Stimulated activated CD8-positive, alpha-beta memory T cell treated with anti-CD3 and anti-CD28 coated beads, Interleukin-4, amount 100 ng/mL, for 1 hour (primary cell): ENCODE measurements at places on chromosomes 11 and 22.

GRCh38 chr22:38921120-38921519 is 36.3 kb upstream of the APOBEC3A start:
- DNase-seq = no peak

GRCh38 chr11:71133946-71134345 is 118.4 kb downstream of the SHANK2 start:
- no peak for DNase-seq

- DNase-seq = no peak
Measured at GRCh38 chr11:74721479-74721835, 9.8 kb downstream of the CHRDL2 start.

DNA sequence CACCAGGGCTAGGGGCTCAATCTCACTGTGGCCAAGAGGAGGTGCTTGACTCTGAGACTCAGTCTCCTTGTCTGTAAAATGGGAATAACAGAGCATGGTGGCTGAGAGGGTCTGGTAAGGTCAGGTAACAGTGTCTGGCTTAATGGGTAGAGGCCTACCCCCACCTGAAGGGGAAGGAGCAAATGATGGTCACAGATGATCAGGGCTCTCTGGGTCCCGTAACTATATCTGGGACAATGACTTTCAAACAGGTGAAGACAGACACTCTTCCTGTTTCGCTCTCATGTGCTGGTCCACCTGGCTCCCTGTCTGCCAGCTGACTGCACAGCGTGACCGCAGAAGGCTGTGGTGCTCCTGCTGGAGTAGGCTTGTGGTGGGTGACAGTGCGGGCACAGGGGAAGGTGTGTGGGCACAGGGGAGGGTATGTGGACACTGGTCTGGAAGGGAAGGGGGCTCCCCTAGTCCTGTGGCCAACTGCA is 4.0 kb downstream of the A4GALT start:
- DNase-seq = no peak

GRCh38 chr22:29330753-29331152 is 15.3 kb upstream of the RASL10A start:
- DNase-seq = no peak

DNA sequence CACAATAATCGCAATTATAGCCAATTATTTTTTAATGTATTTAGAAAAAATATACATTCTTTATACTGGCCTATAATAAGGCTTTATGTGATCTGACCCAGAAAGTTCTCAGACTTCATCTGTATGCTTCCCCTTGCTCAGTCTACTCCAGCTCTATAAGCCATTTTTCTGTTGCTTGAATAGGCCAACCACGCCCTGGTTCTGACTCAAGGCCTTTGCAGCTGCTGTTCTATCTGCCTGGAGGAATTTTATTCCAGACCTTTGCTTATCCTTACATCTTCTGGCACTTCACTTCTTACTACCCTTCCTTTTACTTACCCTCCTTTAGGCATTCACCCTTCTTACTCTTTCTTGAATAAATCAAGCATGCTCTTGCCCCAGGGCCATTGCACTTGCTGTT is 54.9 kb upstream of the PDE3B start:
- no peak for DNase-seq

- no peak for DNase-seq
Measured at GRCh38 chr22:20216863-20217499, 51.1 kb downstream of the RTN4R start.

DNA sequence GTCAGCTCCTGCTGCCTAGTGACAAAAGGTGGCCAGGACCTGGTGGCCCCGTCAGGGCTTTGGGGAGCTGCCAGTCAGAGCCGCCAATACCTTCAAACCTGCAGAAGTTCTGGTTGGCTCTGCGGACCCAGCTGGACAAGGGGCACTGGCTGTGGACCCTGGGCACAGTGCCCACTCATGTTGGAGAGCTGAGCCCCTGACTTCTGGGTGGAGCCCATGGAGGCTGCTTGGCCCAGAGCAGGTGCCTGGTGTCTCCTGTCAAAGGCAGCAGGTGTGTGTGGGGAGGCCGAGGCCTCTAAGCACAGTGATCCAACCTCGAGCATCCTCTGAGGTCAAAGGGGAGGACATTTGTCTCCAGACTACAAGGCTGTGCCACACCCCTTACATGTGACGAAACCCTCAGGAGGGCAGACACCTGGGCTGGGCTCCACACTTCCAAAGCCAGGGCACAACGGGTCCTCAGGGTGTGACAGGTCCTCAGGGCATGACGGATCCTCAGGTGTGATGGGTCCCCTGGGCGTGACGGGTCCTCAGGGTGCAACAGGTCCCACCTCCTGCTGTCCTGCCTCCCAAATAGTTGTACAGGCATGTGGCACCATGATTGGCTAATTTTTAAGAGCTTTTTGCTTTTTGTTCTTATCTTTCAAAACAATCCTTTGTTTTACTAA is 37.0 kb downstream of the MUC2 start:
- no peak for DNase-seq

DNA sequence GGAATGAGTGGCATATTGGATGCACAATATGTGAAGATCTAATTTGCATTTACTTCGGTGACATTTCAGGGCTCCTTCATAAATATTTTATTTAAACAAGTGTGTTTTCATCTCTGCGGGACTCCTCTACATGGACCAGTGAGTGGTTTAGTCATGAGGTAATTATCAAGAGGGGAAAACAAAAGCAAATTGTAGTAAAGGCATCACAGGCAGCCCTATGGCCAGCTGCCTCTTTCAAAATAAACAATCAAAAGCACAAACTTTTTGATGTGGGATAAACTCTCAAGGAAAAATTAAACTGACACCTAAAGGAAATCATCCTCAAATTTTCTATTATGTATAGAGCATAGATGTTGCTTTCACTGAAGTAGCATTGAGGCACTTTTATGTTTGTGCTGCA is 6.0 kb downstream of the SYT9 start:
- no peak for DNase-seq

GRCh38 chr11:20243974-20244373 is 83.7 kb upstream of the DBX1 start:
- no peak for DNase-seq

DNA sequence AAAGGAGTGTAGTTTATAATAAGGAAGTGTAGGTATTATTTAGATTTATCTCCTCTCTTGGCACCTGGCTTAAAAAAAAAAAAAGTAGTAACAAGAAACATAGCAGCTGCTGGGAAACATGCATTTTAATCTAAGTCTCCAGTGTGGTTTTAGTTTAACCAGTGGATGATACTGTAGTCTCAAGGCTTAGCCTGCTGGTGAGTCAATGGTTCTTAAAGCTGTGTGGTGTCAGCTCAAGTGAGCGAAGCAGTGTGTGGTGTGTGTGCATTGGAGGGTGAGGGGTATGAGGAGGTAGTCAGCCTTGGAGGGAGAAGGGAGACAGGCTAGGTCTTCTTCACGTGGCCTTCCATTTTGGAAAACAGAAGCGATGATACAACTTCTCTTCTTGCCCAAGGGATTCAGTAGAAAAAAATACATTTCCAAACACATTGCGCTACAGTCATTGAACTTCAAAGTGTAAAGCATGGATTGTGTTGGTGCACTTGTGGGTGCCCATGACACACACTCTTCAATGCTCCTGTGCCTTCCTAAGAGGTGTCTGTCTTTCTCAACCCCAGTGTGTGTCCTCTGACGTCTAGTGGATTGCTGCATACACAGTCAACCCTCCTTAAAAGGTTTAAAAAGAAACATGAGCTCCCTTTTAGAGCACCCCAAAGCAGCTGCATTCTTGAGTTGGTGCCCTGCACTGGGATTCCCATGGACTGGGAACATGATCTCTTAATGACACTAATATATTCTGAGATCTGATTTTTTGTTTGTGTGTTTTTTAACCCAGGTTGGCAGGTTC is 40.1 kb downstream of the ZBTB16 start:
- DNase-seq = no peak

DNA sequence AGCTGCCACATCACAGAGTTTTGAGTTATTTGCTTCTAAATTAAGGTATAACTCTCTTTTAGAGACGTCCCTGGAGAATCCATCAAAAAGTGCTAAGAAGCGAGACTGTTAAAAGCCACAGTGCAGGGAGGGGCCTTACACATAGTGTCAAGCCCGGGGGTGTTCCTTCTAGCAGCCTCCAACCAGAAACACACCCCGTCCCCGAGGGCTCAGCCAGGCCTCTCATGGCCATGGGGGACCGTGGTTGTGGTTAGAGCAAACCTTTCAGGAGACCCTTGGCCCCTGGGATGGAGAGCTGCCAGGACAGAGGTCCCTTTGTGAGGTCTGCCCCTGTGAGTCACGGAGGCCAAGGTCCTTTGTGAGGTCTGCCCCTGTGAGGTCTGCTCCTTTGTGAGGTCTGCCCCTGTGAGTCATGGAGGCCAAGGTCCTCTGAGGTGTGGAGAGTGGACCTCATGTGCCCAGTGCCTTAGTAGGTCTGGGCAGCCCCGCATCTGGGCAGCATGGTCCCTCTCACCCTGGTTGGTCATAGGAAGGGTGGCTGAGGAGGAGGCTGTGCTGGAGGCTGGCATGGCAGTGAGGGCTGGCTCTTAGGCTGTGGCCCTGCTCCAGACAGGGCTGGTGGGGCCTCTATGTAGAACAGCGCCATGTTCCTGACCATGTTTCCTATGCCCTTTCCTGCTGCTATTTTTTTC is 5.4 kb downstream of the GNAZ start:
- no peak for DNase-seq

DNA sequence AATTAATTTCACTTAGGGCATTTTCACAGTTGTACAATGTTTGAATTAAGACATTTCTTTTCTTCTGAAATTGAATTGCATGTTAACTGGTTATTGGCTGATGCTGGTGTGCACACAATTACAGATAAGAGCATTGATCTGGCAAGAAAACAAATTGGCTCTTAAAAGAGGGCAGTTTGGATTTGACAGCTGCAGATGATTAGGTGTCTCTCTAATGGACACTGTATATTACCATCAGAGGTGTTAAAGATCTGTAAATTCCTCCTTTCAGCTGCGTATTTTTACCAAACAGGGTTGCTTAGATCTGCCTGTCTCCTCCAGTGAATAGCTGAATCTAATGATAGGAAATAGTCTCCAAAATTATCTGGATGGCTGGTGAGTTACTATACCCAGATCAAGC is 198.5 kb downstream of the BLID start:
- DNase-seq = no peak

DNA sequence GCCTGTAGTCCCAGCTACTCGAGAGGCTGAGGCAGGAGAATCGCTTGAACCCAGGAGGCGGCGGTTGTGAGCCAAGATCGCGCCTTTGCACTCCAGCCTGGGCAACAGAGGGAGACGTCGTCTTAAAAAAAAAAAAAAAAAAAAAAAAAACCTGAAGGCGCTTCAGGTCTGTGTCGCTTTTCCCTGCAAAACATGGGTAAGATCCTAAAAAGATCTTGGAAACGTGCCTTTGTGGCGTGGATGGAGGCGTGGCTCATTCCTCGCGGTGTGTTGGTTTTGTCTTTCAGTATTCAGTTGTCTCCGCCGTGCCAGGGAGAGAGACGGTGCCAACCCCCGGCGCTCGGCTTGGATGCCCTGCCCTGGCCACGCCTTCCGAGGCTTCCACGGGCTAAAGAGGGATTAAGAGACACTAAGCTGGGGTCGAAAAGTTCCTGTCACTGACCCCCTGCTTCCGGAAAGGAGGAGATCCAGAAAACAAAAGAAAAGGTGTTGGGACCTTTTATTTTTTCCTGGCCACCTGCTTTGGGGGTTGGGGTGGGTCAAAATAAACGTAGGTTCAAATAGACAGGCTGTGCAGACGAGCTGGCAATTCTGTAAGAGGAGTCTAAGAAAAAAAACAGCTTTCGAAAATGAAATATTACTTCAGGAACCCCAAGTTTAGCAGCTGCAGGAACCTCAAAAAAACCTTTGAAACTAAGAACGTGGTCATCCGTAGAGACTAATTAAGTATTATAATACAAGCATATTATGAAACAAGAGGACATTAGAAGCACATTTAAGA is 1.1 kb upstream of the SLC35F2 start:
- DNase-seq = no peak

DNA sequence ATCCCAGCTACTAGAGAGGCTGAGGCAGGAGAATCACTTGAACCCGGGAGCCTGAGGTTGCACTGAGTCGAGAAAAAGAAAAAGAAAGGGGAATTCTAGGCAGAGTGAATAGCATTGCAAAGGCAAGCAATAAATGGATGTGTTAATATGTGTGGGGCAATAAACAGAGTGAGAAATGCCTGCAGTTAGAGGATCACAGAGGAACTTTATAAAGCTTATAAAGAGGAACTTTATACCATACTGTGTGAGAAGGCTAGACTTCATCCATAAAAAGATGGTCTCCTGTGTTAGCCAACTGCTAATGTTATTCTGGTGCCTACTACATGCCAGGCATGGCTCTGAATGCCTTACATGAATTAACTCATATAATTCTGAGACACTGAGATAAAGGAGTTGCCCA is 841 bp downstream of the B3GNT6 start:
- DNase-seq = no peak

GRCh38 chr11:83831929-83832328 is 545.8 kb upstream of the CCDC90B start:
- DNase-seq = no peak

DNA sequence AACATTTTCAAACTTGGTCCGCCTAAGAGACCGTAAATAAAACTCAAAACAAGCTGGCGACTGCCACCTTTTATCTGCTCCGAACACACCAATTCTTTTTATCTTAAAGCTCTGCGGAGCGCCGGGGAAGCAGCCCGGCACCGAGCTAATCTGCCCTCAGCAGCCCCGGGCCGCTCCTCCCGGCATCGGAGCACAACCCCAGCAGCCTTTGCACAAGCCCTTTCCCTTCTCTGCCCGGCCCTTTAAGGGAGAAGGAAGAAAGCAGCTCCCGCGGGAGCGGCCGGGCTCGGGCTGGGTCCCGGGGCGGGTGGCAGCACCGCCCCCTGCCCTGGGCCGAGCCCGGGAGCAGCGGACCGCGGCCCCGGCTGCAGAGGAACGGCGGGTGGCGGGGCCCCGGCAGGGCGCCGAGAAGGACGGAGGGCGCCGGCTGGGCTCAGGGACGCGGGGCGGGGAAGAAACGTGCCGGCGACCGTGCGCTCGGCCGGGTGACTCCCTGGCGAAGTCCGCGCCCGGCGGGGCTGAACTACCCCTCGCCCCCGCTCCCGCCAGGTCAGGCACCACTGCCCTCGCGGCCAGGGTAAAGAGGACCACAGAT is 133.6 kb upstream of the C11orf58 start:
- DNase-seq = no peak

DNA sequence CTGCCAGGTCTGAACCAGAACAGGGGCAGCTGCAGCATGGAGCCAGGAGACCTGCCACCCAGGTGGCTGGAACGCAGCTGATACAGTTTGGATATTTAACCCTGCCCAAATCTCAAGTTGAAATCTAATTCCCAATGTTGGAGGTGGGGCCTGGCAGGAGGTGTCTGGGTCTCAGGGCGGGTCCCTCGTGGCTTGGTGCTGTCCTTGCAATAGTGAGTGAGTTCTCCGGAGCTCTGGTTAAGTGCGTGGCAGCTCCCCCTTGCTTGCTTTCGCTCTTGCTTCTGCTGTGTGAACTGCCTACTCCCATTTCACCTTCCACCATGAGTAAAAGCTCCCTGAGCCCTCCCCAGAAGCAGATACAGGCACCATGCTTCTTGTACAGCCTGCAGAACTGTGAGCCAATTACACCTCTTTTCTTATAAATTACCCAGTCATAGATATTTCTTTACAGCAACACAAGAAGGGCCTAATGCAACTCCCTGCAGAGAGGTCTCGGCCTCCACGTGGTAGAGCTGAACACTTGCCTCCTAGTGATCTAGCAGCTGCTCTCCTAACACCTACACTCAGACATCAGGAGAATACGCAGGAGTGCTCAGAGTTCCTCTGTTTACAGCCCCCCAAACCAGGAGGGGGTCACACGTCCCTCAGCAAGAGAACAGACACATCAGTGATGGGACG is 203.7 kb downstream of the CTTN start:
- no peak for DNase-seq

- DNase-seq = no peak
Measured at GRCh38 chr11:100619484-100619883, 67.6 kb upstream of the ARHGAP42 start.

- DNase-seq = no peak
Measured at GRCh38 chr11:13495929-13496328, at the start of gene PTH. PTH (minus strand) TSS chr11:13495997; CDS start chr11:13492855, 3,142 bp downstream.

GRCh38 chr11:44847316-44847715 is 103.4 kb downstream of the TP53I11 start:
- DNase-seq = no peak
